ENCODE measurements at places on chromosomes 5 and 9. TPM values are rescaled to one million over a fixed set of nuclear protein-coding genes. Genes with fewer than 3 reads are reported as not detected.

Gene SAXO1
- total RNA-seq, result 0.48 TPM

Gene LIX1
- 27.4 TPM for total RNA-seq

Gene NEUROG1
- total RNA-seq, result 3.7 TPM

Gene CMYA5
- total RNA-seq, result 1.4 TPM

Gene CYLC2
- not detected for total RNA-seq

Gene SMIM33
- not detected for total RNA-seq

- H3K36me3 ChIP-seq, result no peaks in the 10 kb centered on the region
- peaks cover 31% of the 10 kb centered on the region for H3K4me1 ChIP-seq
- DNase-seq, result no peak
- H3K4me3 ChIP-seq, result peak overlapping the region; percentile 82
- peaks cover 22% of the 10 kb centered on the region for H3K27me3 ChIP-seq
These were observed 63.1 kb downstream of the CXXC5 start for GRCh38 chr5:139711067-139711905.

Measured in type B pancreatic cell (in vitro differentiated cells).